NCI-H526 (cell line): ENCODE measurements at places on chromosomes 3 and 15.

DNA sequence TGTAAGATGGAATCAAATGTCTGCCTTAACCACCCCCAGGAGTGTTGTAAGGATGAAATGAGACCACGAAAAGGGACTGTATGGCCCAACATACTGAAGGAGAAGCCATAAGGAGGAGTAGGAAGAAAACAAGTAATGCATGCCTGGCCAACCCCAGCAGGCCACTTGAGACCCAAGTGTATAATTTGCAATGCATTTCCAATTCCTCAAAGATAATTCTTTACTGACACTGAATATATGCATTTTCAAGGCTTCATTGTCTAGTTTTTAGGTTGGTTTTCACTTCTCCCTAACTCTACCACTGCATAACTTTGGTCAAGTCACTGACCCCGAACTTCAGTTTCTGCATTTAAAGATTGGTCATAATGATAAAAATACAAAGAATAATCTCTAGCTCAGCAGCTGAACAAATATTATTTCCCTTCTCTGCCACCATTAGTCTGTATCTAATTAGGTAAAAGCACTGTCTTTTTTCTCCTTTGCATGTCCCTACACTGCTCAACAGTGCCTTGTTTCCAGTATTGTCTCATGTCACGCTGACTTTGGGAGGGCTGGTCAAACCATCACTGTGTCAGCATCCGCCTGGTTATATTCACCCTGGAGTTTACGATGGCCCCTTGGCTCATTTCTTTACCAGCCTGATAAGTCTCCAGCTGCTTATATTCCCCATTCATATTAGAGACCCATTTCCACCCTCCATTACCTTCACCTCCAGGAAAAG, 378.6 kb downstream of the NTRK3 start:
- DNase-seq, result peak; percentile 33

- DNase-seq, result no peak
Measured at GRCh38 chr3:147575391-147575790, 166.2 kb downstream of the ZIC1 start.

DNA sequence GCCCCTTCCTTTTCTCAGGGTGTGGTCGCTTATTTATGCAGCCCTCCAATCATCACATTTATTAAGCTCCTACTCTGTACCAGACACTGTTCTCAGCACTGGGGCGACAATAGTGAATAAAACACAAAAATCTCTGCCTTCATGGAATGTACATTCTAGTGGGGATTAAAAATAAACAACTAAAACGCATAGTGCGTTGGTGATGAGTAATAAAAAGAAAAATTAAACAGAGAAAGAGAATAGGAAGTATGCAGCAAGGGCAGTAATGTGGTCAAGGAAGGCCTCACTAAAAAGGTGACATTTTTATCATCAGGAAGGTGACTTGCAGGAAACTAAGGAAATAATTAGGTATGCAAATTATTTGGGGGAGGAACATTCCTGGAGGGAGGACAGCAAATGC, 5.1 kb downstream of the SLC51B start:
- DNase-seq, result no peak

- DNase-seq, result no peak
Measured at GRCh38 chr15:39427705-39428104, 153.2 kb upstream of the THBS1 start.

- no peak for DNase-seq
Measured at GRCh38 chr3:149507491-149508324, 33.2 kb downstream of the TM4SF4 start.
